ENCODE measurements at places on chromosomes 2 and 18.

GRCh38 chr2:31137211-31138036, 816 bp downstream of the GALNT14 start:
- no peak for DNase-seq

DNA sequence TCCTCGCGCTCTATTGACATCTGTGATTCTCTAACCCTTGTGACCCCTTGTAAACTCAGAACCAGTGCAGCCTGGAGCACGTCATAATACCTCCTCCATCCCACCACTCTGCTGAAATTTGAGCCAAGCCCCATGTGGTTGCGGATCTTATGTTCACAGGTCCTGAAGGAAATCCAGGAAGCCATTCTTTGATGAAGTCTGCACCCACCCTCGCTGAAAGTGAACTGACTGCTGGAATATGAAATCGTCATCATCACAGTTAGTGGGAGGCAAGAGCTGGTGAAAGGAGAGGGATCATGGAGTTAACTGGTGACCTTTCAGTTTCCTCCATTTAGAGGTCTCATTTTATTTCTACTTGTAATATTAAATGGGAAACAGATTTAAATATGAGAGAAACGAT, 21.6 kb downstream of the ZEB2 start:
- no peak for DNase-seq

GRCh38 chr2:20365249-20365817, 14.7 kb upstream of the PUM2 start:
- DNase-seq: no peak

- no peak for DNase-seq
These were observed 19.6 kb downstream of the ANO7 start for GRCh38 chr2:241208058-241208457.

- no peak for DNase-seq
These were observed 5.6 kb upstream of the SMIM21 start for GRCh38 chr18:75433098-75433497.
